CD4-positive, alpha-beta T cell treated with Interleukin-15 for 4 hours (primary cell): ENCODE measurements at places on chromosomes 13 and 19.

- no peak for DNase-seq
Observed at GRCh38 chr19:35816262-35816661, 3.6 kb upstream of the PRODH2 start.

GRCh38 chr13:114282041-114282670 is 755 bp downstream of the UPF3A start:
- peak; percentile 6 for DNase-seq

- DNase-seq, result peak; percentile 97
Observed at GRCh38 chr19:17555480-17555928, at the start of gene COLGALT1. TSS of gene COLGALT1 (plus strand) at chr19:17555649. CDS start at chr19:17555714, 65 bp downstream.

DNA sequence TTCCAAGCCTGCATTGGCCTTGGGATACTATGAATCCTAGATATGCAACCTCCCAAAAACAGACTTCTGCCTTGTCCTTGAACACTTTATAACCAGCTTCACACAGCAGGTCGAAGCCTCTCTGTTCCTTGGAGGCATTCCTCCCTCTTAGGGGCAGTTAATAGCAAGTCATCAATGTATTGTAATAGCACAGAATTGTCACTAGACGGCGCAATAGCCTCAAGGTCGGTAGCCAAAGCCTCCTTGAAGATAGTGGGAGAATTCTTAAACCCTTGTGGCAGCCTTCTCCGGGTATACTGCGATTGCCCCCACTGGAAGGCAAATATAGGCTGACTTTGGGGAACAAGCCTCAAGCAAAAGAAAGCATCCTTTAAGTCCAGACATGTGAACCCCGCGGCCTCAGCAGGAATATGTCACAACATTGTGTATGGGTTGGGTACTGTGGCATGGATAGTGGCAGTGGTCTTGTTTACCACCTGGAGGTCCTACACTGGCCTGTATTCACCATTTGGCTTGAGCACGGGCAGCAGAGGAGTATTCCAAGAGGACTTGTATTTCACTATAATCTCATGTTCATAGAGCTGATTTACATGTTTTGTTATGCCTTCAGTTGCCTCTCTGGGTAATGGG is 61.1 kb downstream of the ZNF431 start:
- peak; percentile 49 for DNase-seq

DNA sequence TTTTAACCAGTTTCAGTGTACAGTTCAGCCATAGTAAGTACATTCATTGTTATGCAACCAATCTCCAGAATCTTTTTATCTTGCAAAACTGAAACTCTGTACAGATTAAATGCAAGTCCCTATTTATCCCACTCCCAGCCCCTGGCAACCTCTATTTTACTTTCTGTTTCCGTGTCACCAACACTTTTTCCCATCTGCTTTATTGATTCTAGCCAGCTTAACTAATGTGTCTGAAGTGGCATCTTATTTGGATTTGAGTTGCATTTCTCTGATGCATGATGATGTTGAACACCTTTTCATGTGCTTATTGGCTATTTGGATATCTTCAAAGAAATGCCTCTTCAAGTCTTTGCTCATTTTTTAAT is 18.9 kb downstream of the SPATA13 start:
- DNase-seq, result no peak

DNA sequence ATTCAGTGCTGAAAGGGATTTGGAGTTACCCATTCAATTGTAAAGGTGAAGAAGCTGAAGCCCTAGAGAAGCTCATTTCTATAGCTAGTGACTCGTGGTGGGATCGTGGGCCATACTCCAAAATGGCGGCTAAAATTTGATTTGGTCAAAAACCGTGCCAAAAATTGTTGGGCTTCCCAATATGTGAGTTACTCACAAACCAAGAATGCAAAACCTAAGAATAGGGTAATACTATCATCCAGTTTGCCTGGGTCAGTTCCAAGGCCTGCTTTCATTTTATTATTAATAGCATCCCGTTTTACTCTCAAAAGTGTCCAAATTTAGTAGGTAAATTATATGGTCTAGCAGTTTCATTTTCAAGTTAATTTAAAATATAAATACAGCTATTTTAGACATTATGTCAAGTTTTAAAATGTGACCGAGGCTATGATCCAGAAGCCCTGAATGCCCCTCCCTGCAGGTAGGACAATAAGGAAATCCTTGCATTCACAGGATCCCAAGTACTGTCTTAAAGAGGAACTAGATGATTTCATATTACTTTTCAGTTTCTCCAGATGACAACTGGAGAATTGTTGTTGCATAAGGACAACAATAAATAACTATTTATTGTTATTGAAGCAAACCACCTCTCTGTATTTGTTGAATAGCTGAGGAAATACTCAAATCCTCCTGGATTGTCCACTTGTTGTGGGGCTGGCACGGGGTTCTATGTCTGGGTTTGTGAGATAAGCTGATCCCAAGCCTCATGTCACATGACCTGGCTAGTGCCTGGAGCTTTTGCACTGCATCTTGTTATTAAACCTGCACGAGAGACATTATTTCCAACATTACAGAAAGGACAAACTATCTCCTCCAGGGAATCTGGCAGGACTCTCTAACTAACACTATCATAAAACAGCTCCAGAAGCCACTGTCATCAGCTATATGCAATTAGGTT is 11.6 kb upstream of the RAP2A start:
- DNase-seq, result no peak

- no peak for DNase-seq
Observed at GRCh38 chr13:93927431-93927830, 552.1 kb downstream of the DCT start.

DNA sequence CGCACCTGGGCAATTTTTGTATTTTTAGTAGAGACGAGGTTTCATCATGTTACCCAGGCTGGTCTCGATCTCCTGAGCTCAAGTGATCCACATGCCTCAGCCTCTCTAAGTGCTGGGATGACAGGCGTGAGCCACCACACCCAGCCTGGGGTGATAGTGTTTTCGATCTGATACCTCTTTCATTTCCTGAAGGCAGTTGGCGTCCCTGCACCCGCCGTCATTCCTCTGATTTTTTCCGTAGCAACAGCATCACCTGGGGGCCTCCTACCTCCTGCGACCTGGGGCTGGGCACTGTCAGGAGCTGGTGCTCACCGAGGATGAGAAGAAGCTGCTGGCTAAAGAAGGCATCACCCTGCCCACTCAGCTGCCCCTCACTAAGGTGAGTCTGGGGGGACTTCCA is 10.8 kb downstream of the CREB3L3 start:
- DNase-seq, result no peak

DNA sequence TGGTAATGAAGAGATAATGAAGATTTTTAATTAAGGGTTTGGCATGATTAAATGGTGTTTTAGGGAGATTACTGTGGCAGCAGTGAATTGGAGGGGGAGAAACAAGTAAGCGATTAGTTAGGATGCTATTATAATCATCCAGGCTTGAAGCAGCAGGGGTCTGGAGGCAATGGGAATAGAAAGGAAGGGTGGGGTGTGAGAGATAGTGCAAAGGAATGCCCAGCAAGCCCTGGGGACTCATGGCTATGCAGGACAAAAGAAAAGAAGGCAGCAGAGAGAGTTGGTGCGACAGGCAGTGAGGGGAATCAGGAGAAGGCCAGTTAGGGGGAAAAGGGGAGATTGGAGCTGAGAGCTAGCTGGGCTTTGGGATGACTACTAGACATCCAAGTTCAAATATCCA is 34.5 kb downstream of the SOX21 start:
- no peak for DNase-seq

- no peak for DNase-seq
Observed at GRCh38 chr13:21710163-21710562, 39.3 kb downstream of the FGF9 start.

DNA sequence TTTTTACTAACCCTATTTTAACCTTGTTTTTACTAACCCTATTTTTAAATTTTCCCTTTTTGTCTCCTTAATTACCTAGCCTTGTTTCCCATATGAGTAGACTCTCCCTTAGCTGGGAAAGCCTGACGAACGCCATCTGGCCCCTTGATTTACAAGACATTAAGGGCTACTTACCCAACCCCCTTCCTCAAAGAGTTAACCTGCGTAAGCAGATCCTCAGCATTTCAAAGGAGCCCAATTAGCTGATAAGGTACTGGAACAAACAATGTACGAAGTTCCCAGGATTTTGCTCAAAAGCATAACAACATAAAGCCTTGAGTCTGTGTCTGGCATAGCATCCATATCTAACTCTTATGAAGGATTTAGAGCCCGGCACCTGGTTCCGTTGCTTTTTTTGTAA is 4.7 kb upstream of the MVB12A start:
- no peak for DNase-seq

DNA sequence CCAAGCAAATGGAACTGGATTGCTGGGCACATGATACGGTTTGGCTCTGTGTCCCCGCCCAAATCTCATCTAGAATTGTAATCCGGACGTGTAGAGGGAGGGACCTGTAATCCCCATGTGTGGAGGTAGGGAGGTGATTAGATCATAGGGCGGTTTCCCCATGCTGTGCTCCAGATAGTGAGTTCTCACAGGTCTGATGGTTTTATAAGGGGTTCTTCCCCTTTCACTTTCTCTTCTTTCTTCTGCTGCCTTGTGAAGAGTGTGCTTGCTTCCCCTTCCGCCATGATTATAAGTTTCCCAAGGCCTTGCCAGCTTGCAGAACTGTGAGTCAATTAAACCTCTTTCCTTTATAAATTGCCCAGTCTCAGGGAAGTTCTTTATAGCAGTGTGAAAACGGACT is 32.6 kb upstream of the MTIF3 start:
- peak; percentile 6 for DNase-seq

- no peak for DNase-seq
Observed at GRCh38 chr19:7734220-7735203, 2.6 kb upstream of the CLEC4G start.

- no peak for DNase-seq
Observed at GRCh38 chr13:88288326-88288725, 617.2 kb downstream of the SLITRK5 start.

- DNase-seq, result no peak
Observed at GRCh38 chr19:33396701-33397535, 23.4 kb downstream of the CEBPG start.
